ENCODE measurements at places on chromosomes 3 and 15.

GRCh38 chr3:37402351-37402750, 228.0 kb upstream of the LRRFIP2 start:
- DNase-seq = no peak

DNA sequence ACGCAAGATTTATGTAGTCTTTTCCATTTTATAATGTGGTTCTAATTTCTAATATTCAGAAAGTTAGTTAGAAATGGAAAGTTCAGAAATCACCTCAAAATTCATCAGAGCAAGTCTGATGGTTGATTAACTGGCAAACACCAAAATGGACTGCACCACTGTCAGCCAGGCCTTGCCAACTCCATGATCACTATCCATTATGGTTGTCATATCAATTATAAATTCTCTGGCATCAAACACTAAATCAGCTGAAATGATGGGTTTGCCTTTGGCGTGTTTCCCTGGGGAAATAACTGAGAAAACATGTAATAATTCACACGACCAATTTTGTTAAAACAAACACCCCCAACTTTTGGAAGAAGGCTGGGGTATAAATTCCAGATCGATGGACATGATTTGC, 219.4 kb downstream of the CDIN1 start:
- DNase-seq = no peak

DNA sequence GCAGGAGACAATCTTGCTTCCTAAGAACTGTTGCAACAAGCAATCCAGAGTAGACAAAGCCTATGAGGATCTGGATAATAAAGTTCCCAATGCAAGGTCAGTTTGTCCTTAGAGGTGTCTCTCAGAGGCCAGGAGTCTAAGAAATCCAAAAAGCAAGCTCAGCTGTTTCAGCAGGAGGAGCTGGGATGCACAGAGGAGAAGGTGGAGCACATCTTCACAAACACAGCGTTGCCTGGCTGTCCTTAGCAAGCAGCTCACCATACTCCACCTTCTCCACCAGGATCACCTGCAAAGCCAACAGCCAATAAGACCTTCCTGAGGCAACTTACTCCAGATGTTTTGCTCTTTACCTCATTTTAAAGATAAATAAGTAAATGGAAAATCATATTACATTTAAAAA, 365 bp downstream of the ZBED2 start:
- no peak for DNase-seq

DNA sequence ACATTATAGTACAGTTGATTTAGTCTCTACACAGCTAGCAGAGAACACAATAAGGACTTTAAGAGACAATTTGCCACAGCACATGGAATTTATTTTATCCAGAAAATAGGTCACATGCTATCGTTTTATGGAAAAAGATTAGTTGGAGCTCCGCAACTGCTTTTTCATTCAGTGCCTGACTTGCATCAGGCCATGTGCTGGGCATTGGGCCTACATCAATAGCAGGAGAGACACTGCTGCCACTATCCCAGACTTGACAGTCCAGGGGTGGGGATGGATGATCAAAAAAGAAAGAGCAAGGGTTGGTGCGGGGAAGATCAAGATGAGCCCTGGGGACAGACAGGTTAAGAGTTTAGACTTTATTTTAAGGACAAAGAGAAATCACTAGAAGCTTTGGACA, 75.2 kb upstream of the C3orf80 start:
- no peak for DNase-seq

DNA sequence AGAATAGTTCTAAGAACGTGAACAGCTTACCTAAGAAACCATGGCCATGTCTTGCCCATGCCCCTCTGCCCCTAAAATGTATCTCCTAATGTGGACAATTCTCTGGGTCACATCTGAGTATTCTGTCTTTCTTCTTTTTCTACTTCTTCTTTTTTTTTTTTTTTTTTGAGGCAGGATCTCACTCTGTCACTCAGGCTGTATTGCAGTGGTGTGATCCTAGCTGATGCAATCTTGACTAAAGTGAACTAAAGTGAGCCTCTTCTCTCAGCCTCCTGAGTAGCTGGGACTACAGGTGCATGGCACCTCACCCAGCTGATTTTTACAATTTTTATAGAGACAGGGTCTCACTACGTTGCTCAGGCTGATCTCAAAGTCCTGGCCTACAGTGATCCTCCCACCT, 204.8 kb upstream of the ZPLD1 start:
- no peak for DNase-seq

- no peak for DNase-seq
These were observed 38.4 kb upstream of the RBM5 start for GRCh38 chr3:50050361-50050760.

DNA sequence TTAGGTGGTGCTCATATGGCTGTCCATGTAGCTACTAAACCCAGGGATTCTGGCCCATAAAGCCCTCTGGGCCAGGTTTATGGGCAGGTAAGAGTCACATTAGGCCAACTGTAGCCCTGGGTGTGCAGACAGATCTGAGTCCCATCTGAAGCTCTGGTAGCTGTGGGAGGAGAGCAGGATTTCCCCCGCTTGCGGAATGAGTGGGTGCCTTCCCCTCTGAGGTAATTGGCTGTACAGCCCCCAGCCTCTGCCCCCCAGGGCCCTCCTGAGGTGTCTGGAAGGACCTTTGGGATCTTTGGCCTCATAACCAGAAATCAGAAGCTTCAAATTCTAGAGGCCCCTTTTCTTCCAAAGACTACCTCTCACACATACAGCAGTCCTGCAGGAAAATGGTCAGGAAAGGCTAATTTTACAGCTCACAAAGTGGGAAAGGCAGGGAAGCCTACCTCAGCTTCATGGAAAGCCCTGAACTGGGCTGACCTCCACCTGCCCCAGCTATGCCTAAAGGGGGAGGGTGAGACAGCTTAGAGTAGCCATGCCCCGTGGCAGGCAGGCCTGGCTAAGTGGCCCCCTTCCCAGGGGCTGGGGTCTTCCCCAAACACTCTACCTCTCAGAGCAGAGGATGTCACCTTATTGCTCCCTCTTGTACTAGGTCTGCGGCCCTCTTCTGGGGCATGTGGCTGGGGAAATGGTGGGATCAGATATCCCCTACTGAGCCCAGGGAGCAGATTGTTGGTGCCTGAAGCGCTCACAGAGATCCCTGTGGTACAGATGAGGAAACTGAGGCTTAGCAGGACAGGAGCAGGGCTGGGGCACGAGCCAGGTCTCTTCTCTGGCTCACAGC, 16.8 kb downstream of the HEMK1 start:
- DNase-seq = no peak

- no peak for DNase-seq
These were observed 22.5 kb downstream of the TTC21A start for GRCh38 chr3:39130026-39130425.

GRCh38 chr3:156206157-156206556, 85.8 kb downstream of the KCNAB1 start:
- DNase-seq = no peak

GRCh38 chr15:101037090-101037830, 118.1 kb downstream of the LRRK1 start:
- no peak for DNase-seq

GRCh38 chr3:136982033-136982432, 24.2 kb downstream of the IL20RB start:
- no peak for DNase-seq

- peak; percentile 34 for DNase-seq
These were observed 97.7 kb upstream of the ATP2B2 start for GRCh38 chr3:10602769-10603768.

DNA sequence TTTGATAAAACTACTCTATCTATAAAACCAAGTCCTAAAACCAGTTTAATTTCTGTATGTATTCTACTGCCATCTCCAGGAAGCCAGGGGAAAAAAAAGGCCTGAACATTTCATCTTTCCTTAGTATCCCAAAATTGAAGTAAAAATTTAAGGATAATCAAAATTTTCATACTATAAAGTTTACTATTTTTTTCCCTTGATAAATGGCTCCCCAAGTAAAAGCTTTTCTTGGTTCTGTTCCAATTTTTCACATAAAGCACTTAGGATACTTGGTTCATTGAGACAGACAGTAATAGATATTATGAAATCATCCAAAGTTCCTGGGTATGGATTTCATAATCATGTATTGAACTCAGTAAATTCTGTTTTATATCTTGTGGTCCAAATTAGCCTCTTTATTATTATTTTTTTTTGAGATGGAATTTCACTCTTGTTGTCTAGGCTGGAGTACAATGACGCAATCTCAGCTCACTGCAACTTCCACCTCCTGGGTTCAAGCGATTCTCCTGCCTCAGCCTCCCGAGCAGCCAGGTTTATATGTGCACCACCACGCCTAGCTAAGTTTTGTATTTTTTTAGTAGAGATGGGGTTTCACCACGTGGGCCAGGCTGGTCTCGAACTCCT, 34.5 kb downstream of the ICE2 start:
- DNase-seq = no peak

DNA sequence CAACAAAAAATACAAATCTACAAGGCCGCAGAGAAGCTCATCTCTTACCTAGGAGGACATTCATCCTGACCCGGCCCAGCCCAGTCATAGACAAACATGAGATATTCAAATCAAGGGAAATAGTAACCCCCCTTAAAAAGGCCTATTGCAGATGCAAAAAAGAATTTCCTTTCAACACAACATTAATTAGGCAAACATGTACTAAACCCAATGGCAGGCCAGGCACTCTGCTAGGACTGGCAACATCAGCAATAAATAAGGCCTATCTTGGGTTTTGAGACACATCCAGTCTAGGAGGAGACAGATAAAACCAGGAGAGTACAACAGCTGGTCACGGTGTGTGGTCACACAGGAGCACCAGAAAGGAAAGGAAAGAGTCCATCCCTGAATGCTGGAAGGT, 61.4 kb downstream of the ADCY5 start:
- no peak for DNase-seq

- DNase-seq = no peak
These were observed 1.9 kb downstream of the KBTBD8 start for GRCh38 chr3:67000009-67000408.

- no peak for DNase-seq
These were observed 586 bp downstream of the TM4SF1 start for GRCh38 chr3:149376718-149377407.

GRCh38 chr3:30356866-30357753, 249.3 kb upstream of the TGFBR2 start:
- DNase-seq = no peak

- no peak for DNase-seq
These were observed 134.7 kb downstream of the LRTM1 start for GRCh38 chr3:54793171-54793570.

Data from stimulated activated CD4-positive, alpha-beta T cell treated with anti-CD3 and anti-CD28 coated beads, Interleukin-1b, Interleukin-23, amount 100 ng/mL, for 1 hour (primary cell).